HL-60 (cell line): ENCODE measurements at places on chromosomes 11 and 22.
A peak's percentile ranks its signal among the peaks of the same experiment; 100 is the strongest.

GRCh38 chr11:124633355-124633754 is 10.7 kb downstream of the TBRG1 start:
- no peak for DNase-seq

DNA sequence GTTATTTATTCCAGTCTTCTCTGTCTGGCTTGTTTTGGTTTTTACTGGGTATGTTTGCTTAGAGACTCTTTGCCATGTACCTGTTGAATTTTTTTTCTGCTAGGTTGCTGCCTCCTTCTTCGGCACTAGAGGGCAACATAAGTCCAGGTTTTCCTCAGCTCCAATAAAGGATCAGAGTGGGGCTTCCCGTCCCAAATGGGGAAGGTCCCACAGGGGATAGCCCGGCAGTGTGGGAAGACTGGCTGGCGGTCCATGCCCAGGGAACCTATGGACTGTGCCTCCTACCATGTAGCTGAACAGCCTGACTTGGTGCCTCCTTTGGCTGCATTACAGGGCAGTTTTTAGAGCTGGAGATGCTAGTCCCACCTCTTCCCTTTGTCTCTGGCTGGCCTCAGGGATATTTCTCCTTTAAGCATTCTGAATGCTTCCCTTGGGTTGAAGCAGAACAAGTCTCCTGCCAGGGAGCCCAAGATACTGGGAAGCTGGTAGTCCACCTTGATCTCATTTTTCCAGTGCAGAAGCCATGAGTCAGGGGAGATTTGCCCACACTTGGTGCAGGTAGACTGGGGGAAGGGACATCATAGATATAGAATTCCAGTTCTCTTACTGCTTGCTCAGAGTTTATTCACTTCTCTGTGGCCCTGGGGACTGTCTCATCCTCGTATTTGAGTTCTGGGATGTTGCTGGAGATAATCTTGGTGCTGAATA is 60.2 kb downstream of the BRD1 start:
- DNase-seq, result peak; percentile 61

GRCh38 chr22:35541254-35541748 is 670 bp downstream of the RASD2 start:
- DNase-seq, result no peak

- DNase-seq, result no peak
Observed at GRCh38 chr11:34938611-34939010, 22.2 kb downstream of the PDHX start.

DNA sequence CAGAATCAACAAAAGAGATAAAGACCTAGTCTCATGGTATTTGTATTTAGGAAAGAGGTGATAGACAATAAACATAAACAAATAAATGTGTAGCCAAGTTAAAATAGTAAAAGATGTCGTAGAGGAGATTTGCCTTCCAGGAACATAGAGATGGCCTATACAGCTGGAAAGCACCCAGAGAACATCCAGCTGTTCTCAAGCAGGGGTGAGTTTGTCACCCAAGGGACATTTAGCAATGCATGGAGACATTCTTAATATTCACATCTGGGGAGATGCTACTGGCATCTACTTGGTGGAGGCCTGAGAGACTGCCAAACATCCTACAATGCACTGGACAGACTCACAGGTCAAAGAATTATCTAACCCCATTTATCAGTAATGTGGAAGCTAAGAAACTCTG is 88.3 kb downstream of the C11orf87 start:
- no peak for DNase-seq

DNA sequence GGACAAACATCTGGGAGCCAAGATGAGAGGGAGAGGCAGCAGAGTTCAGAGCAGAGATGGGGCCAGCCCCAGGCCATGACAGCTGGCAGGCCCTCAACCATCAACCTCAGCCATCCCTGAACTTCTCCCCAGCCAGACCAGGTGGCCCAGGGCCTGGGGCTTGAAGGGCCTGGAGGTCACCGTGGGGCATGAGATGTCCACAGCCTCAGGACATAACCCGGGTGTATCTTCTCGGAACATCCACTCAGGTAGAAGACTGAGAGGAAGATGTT is 12.4 kb upstream of the SLC39A13 start:
- DNase-seq, result no peak

GRCh38 chr11:78039919-78040671 is 17.0 kb upstream of the KCTD14 start:
- peak; percentile 60 for DNase-seq

- no peak for DNase-seq
Observed at GRCh38 chr11:46338988-46339666, 8.1 kb upstream of the DGKZ start.

DNA sequence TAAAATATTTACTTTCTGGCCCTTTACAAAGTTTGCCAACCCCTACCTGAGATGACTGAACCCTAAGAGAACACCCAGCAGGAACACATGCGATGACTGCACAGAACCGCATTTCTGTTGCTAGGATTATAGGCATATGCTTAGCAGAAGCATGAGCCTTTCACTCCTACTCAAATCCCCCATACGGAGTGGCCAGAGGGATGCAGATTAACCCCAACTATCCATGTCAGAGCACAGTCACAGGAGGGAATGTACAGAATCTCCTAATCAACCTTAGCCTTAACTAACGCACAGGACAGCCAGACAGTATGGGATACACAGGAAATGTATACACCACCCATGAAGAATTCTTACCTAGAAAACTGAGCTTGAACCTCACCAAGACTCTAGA is 6.2 kb downstream of the HPS4 start:
- DNase-seq, result no peak

DNA sequence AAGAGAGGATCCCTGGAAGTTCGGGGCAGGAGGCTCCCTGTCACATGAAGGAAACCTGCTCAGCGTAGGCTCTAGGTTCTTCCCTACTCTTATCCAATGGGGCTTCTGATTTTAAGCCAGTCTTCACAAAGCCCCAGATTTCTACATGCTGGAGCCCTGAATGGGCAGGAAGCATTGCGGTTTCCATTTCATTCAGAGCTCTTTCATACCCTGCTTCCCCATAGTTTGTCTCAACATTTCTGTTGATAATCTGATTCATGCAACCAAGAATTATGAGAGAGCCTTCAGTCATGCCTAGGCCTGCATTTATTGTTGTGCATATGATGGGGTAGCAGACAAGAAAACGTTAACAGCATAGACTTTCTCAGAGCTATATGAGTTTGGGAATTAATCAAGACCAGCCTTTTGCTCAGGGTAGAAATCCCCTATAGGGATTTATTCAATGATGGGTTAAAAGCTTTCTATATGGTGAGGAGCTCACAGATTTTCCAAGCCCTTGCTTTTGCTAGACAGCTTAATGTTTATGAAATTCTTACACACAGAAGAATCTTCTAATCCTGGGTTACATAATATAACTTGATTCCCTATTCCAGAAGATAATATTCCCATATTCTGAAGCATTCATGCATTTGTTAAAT is 15.9 kb downstream of the OR51B4 start:
- no peak for DNase-seq

DNA sequence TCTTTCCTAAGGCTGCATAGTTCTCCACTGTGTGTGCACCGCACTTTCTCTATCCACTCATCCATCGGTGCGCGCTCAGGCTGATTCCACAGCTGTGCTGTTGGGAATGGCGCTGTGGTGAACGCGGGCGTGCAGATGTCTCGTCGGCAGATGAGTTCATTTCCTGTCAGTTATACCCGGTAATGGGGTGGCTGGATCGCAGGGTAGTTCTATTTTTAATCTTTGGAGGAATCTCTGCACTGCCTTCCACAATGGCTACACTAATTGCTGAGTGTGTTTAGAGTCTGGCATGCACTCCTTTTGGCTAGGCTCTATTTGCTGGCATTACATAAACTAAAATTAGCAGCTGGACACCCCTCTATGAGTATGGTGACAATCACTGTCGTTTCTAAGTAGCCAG is 27.9 kb upstream of the KRTAP5-7 start:
- peak; percentile 53 for DNase-seq

DNA sequence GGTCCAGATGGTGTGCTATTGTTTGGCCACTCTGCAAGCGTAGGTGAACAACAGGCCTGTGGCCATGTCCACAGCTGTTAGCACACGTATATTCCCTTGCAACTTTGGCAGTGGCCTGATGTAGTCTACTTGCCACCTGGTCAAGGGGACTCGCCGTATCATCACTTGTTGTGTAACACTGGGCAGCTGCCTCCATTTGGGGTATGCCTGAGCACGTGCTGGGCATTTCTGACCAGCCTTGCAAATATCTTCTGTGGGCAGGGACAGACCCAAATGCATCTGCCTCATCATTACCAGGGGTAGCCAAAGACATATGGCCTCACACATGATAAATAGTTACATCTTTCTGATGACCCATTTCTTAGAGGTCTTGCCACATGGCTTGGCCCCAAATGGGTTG is 434.2 kb downstream of the DYNC2H1 start:
- no peak for DNase-seq

DNA sequence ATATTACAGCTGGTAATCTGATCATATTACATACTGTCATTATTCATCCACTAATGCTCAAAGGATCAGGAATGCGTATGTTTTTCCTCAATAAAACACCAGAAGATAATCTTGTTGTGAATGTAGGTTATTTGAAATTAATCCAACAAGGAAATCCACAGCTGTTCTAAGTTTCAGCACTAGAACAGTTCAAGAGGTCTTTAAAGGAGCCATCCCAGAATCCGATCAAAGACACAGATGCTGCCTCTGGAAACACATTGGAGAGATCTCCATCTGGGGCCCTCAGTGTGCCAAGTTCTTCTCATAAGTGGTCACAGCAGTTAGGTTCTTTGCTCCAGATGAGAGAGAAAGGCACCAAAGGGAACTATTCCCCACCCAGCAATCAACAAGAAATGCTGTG is 1955.1 kb upstream of the RAG2 start:
- DNase-seq, result no peak

GRCh38 chr11:73957654-73958361 is 7.0 kb downstream of the DNAJB13 start:
- DNase-seq, result no peak

- no peak for DNase-seq
Observed at GRCh38 chr22:17699696-17700340, 61.3 kb downstream of the BCL2L13 start.

DNA sequence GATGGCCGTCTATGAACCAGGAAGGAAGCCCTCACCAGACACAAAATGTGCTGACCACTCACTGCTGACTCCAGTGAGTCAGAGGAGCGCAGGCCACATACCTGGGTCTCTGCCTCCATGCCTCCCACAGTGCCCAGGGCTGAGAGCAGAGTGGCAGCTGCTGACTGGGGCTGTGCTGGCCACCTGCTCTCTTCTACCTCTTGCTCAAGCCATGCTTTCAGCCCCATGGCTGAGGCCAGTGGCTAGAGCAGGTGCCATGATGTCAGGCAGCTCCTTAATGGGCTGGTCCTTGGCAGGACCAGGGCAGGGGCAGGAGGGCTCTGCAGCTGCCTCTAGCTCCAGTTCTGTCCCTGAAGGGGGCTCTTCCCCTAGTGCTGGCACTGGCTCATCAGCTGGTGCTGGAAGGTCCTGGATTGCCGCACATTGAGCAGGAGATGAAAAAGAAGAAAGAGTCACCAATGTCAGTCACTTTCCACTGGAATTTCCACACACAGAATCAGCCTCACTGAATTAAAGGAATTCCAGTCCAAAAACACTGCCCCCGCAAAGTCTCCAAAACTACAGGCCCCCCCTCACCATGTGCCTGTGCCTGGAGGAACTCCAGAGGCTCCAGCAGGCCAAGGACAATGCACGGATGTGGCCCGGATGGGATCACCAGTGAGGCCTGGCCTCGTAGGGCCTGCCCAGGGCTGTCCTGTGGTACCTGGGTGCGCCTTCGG is 86.4 kb downstream of the GGTLC2 start:
- DNase-seq, result no peak

- no peak for DNase-seq
Observed at GRCh38 chr11:134658481-134659225, 246.6 kb upstream of the B3GAT1 start.

GRCh38 chr11:71281831-71282230 is 29.5 kb upstream of the SHANK2 start:
- no peak for DNase-seq
